Activated CD8-positive, alpha-beta T cell treated with anti-CD3 and anti-CD28 coated beads, Interleukin-2, amount 10 ng/mL, durations not matched to agents 7 days and 5 days (primary cell): ENCODE measurements at places on chromosomes 1 and 21.

GRCh38 chr1:213987422-213987926, 299 bp upstream of the PROX1 start:
- no peak for DNase-seq

DNA sequence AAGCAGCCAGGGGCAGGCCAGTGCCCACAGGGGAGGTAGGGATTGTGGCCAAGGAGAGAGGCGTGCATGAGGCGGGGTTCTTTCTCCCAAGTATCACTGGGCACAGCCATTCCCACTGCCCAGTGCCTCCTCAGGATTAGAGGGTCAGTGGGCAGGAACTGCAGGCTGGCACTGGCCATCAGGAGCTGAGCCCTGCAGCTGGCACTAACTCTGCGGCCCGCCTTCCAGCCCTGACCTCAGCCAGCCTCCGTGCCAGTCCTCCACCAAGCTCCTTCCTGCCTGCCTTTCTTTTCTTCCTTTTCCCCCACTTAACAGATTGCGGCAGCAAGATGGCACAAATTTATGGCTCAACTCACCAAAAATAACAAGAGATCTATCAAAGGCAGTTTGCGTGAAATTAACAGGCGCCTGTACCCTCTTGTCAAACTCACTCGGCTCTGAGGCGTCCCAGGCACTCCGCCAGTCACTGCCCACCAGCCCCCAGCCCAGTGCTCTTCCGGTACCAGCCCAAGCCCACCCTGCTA, 11.1 kb downstream of the ADGRB2 start:
- no peak for DNase-seq

GRCh38 chr1:243520831-243521230, 265.0 kb downstream of the SDCCAG8 start:
- no peak for DNase-seq

- no peak for DNase-seq
Observed at GRCh38 chr1:52848423-52848822, 5.9 kb downstream of the ZYG11A start.

DNA sequence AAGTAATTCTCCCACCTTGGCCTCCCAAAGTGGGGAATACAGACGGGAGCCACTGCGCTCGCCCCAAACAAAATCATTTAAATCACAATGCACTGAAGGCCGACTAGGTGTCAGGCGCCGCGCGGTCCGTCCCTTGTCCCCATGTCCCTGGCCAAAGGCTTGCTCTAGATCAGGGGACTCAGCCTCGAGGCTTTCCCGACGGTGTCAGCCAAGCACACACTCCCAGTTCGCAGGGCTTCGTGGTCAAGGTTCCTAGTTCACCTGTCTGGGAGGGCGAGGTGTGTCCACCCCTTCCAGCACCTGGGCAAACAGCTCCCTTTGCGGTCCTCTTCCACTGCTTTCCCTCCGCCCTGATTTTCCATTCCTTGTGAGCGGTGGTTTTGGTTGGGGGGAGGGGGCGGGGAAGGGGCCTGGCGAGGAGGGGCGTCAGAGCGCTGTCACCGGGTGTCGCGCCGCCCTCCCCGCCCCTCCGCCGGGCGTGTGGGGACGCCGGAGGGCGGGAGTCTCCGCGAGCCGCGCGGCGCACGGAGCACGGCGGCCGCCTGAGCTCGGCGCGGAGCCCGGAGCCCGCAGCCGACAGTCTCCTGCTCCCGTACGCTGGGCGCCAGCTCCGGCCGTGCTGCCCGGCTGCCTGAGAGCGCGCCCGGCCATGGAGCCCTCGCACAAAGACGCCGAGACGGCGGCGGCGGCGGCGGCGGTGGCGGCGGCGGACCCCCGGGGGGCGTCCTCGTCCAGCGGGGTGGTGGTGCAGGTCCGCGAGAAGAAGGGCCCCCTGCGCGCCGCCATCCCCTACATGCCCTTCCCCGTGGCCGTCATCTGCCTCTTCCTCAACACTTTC, at the start of gene STUM:
Gene STUM, plus strand, starts transcription at position 509 of the 838 bp plus-strand sequence. Its CDS starts 141 bp downstream, at position 650.
- no peak for DNase-seq

- no peak for DNase-seq
Observed at GRCh38 chr1:223411309-223411708, 18.1 kb downstream of the CCDC185 start.

DNA sequence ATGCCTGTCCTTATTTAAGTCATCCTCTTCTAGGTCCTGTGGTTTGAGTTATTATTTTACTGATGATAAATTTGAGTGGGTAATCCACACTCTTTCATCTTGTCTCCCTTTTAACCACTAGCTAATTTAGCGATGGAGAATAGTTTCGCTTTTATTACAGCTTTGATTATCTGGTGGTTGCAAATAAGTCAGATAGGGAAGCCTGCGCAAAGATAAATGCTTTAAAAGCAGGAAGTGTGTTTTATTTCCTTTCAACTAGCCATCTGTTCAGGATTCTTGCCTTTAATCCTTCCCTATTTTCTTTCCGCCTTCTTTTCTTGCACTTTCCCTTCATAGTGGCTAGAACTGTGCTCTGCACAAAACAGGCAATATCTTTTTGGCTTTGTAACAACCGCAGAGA, 129.0 kb downstream of the TGFB2 start:
- DNase-seq: no peak

GRCh38 chr1:198125995-198126735, 30.6 kb upstream of the NEK7 start:
- no peak for DNase-seq

GRCh38 chr1:118650107-118650807, 337.9 kb downstream of the TBX15 start:
- DNase-seq: no peak

DNA sequence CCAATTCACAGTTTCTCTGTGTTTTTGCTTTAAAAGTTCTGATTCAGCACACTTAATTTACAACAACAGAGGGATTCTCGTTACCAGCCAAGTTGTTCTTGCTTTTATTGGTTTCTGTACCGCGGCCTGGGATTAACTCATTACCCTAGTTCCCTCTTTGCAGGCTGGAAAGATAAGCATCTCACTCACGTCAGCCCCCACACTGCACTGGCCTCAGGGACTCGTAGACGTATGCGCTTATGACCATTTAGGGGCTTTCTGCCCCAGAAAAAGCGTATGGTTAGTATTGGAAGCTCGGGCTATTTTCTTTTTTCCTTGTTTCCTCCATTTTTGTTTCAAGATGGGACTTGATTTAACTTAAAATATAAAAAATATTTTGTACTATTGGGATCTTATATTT, 76.0 kb downstream of the POFUT2 start:
- DNase-seq: no peak

GRCh38 chr1:209395169-209395568, 188.3 kb upstream of the CAMK1G start:
- no peak for DNase-seq

GRCh38 chr1:23578997-23579363, 19.7 kb upstream of the ID3 start:
- no peak for DNase-seq

- no peak for DNase-seq
Observed at GRCh38 chr1:203769505-203770343, 4.7 kb downstream of the LAX1 start.

DNA sequence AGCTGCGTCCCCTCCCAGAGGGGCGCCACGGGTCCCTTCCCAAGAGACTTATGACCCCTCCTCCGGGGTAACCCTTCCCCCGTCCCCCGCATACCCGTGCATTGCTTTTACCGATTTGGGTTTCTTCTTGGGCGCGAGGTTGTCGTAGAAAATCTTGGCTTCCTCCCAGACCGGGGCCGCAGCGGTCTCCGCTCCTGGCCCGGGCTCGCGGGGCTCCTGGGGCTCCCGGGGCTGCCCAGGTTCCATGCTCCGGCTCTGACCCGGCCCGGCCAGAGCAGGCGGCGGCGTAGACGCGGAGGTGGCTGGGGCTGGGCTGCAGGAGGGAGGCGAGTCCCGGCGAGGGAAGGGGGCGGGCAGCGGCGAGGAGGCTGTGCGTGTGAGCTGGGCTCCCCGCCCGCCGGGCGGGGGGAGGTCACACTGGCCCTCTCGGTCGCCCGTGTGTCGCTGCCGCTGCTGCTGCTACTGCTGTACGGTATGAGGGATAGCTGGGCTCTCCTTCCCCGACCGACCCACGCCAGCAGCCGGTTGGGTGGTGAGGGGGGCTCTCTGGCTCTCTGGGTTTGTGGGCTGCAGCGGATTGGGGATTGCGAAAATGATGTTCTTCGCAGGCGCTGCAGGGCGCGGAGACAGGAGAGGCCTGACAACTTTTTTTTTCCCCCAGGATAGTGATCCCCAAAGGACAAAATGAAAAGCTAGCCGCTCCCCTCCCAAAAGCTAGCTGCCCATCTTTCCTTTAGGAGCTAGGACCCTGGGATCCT, at the start of gene NT5C1A:
Gene NT5C1A, minus strand, starts transcription at position 315 of the 758 bp plus-strand sequence. Its CDS starts 69 bp downstream, at position 246.
- peak; percentile 39 for DNase-seq
